ENCODE measurements at places on chromosomes 11 and 22.

DNA sequence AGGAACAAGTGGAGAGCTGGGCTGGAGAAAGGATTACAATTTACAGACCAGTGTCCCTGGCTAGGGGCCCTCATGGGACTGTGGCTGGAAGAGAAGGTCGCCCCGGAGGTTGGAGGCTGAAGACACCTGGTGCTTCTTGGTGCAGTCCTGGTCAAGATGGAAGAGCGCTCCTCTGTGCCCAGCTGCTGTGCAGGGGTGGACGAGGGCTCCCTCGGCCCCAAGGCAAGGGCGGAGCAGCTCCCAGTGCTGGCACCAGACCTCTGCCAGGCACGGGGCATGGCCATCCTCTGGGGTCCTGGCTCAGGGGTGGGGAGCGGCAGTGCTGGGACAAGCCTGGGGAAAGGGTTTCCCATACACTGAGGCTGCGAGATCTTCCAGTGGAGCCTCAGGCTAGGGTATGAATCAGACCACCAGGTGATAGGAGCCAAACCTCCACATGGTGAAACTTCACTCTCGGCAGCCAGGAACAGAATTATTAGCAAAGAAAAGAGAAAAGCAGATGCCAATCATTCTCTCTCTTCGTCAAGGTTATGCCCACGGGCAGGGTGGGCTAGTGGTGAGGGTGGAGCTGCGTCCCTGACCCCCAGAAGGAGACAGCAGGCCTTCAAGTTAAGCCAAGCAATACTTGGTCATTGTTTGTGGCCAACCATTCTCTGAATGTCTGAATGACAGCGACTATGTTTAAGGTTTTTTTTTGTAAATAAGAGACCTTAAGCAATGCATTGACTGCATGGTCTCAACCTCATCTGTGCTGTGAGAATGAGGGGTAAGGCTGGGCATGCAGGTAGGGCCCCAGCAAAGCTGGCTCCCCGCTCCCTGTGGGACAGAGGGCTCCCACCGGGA lies 32.1 kb downstream of the PPM1F start:
- DNase-seq: no peak

GRCh38 chr11:87722756-87723565 lies 452.3 kb downstream of the RAB38 start:
- DNase-seq: peak; percentile 84

DNA sequence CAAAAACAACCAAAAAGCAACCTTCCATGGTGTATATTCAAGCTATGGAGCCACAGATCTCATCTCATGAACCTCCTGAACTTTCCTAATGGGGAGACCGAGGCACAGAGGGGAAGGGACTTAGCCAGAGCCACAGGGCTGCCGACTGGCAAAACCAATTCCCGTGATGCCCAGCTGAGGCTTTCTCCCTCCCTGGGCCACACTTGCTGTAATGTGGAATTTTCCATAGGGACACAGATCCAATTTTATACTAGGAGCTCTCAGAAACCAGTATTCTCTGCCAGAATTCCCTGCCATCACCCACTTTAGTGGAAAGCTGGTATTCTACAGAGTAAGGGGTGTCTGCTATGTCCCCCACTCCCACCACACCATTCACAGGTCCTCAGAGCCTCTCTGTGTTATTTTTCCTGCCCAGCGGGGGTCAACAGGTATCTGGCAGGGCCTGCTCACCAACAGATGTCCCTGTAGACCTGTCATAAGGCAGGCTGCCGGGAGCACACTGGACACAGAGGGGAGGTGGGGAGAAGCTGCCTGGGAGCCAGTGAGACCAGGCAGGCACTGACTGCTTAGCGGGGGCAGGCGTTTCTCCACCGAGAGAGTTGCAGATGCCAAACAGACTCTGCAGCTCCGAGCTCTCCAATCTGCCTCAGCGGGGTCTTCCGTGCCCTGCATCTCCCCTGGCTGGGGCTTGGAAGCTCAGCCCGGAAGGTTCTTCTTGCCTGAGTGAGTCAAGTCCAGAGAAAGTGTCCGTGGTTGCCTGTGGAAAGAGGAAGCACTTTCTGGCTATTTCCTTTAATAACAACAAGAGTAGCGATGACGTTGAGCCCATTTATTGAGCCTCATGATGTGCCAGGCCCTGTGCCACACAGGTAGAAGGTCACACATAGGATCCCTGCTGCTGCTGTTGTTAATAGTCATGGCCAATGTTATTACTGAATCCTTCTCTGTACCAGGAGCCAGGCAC lies 26.3 kb downstream of the RPS6KA4 start:
- peak; percentile 38 for DNase-seq

- no peak for DNase-seq
These were observed 13.5 kb downstream of the MRGPRX3 start for GRCh38 chr11:18145837-18146236.

DNA sequence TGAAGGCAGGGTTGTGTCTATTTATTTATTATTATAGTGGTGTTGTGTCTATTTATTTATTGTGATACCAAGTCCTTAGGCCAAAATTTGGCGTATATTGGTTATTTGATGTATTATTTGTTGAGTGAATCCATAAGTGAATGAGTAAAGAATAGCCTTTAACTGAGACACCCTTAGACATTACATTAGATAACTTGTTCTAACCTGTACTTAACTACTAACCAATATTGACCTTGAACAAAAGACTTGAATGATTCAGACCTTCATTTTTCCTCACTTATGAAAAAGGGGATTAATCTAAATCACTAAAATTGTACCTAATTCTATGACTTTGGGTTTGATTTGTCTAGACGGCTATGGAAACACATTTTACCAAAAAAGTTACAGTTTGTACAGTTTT lies 370.5 kb downstream of the JRKL start:
- DNase-seq: no peak
